ENCODE measurements at places on chromosomes 11 and 22.

GRCh38 chr11:124658986-124659385 is 14.6 kb downstream of the SIAE start:
- no peak for DNase-seq

DNA sequence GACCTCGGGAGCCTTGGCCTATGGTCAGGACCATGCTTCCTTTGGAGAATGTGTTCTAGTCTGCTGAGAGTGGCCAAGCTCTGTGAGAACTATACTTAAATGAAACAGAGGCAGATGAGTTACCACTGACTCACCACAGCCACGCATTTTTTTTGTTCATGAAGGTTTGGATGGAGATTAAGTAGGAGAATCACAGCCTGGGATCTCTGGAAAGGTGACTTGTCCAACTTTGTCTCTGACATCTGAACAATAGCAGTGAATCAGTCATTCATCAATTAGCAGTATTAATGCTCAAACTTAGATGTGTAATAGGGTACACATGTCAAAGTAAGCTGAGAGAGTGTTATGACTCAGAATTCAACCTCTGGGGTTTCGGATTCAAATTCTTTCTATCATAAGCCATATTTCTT is 100.7 kb upstream of the ANO3 start:
- no peak for DNase-seq

DNA sequence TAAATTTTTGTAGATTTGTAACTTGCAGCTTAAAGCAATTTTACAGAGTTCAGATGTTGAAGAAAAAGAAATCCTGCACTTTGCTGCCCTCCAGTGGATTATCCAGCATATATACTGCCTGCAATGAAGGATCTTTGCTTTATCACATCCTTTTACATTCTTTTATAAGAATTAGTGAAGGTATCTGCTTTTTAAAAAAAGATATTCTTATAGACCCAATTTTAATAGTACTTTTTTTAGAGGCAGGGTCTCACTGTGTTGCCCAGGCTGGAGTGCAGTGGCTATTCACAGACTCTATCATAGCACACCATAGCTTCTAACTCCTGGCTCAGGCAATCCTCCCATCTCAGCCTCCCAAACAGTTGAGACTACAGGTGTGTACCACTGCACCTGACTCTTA is 60.7 kb downstream of the TTC17 start:
- no peak for DNase-seq

DNA sequence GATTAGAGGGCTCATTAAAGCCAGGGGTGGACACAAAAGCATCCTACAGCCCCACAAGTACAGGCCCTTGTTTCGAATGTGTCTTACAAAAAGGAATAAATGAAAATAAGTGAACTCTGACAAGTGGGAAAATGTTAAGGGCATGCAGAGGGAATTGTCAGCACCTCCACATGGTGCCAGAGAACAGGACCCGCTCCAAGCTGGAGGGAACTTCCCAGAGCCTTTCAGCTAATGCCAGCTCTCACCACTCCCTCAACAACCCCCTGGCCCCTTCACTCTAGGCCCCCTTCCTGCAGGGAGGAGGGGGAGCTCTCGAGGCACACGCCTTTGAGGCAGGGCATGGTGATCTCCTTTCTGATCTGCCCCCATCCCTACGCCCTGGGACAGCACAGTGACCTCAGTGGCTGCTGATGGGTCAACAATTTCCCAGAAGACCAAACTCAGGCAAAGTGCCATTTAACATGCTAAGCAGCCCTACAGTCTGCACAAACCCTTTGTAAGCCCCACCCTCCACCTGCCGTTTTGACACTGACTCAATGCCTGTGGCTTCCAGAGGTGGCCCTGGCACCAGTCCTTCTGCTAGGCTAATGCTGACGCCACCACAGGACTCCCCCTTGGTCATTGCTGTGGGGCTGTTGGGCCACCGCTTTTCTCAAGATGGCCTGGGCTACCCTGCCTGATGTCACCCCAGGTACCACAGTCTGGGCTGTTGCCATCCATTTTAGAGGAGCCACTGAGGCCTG is 12.5 kb upstream of the CHST1 start:
- no peak for DNase-seq

- no peak for DNase-seq
These were observed 171.5 kb downstream of the RCN1 start for GRCh38 chr11:32262367-32262766.

- DNase-seq: no peak
These were observed 58.8 kb downstream of the GRK3 start for GRCh38 chr22:25623310-25623734.

DNA sequence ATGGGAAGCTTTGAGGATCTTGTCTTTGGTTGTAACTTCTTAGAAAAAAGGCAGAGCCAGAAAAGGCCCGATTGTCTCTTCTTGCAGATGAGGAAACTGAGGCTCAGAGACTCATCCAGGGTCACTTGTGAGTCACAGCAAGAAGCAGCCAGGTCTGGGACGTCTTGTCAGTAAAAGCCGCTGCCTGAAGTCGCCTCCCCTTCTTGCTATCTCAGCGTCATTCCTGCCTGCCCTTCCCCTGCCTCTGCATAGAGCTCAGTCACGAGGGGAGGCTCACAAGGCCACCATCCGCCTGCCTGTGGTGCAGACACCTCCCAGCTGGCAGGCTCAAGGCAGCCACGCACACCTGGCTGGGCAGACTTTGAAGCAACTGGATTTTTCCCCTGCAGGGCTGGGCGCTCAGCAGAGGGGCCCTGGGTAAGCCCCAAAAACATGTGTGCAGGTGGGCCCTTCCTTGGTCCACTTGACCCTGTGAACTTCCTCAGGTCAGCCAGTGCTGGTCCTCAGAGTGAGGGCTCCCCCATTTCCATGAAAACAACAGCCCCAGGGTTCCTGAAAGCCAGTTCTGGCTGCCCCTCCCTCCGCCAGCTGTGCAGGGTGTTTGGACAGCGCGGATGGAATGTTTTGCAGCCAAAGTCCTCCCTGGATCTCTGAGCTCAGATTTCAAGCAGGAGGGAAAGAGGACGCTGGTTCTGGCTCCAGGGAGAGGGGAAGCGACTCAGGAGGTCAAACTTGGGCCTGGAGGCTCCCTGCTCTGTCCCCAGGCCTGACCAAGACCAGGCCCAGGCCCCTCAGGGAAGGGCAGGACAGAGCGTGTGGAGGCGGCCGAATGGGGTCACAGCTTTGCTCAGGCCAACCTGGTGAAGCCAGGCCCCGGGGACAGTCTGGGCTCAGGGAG is 6.0 kb upstream of the RAB3IL1 start:
- DNase-seq: no peak

GRCh38 chr11:45560155-45560912 is 105.1 kb downstream of the CHST1 start:
- no peak for DNase-seq
